AG09319 (cell line): ENCODE measurements at places on chromosomes 6 and 20.

GRCh38 chr20:59001068-59001448, 6.0 kb downstream of the CTSZ start:
- no peak for DNase-seq

DNA sequence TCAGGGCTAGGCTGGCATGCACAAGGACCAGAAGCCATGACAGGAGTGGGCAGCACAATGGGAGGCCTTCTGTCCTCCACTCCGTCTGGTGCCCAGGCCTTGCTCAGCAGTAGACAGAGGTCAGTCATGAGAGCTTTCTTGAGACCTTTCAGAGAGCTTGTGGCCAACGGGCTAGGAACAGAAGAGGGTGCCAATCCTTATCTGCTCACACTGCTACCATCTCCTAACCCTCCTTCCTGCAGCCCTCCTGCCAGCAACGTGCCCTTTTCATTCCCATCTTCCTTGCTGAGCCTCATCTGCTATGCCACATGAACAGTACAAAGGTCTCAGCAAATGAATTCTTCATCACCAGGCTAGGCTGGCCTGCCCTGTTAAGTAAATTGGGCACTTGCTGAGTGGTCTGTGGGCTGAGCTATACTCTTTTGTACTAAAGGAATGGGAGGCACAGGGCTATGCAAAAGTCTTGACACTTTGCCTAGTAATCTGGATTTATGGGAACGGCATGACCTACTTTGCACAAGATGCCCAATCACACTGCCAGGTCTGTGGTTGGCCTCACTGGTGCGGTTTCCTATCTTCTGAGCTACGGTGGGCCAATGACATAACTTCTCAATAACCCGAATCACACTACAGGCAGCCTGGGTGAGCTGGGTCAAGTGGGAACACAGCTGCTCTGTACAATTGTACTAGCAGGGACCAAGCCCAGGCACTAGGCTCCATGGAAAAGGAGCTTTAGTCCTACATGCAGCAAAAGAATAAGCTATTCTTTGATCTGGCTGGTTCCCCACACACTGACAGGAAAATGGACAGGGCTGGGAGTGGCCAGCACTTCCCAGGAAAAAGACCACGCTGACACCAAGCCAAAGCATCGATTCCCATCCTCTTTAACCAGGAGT, 47.8 kb downstream of the ELOVL5 start:
- no peak for DNase-seq

DNA sequence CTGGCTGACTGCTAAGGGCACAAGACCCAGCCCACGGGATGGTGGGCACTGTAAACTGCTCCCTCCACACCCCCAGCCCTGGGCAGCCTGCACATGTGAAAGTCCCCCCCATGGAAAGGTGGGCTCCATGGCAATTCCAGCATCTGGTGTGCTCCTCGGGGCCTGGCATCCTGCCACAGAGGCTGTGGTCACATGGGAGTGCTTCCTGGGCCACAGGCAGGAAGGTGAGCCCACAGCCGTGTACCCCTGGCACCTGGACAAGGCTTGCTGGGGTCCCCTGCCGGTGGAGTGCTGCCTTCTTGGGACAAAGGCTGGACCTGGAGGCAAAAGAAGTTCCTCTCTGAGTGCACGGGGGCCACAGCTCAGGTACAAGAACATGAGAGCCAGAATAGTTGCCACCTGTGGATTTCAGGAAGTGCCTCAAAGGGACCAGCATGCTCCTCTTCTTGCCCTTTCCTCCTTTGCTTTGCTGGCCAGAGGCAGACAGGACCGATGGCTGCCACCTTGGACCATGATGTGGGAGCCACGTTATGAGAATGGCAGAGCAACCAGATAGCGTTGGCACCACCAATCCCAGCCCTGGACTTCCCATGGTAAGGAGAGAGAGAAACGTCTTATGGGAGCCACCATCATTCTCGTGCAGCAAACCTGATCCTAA, 120.2 kb upstream of the MLN start:
- no peak for DNase-seq

DNA sequence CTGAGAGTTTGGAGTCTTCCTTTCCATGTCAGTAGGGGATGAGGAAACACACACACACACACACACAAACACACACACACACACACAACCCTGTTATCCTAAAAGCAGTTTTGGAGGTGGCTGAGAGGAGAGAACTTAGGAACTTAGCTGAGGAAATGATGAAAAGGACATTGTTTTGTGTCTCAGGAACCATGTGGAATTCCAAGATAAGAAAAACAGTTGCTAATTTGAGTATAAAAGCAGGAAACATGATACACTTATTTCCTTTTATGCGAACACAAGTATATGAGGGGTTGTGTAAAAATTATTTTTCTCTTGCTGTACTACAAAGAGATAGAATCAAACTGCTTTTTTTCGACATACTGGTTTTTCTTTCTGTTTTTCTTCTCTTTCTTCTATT, at the start of gene MYCT1:
MYCT1 (plus strand) TSS at position 264 of the 400 bp plus-strand sequence; CDS start at position 270, 6 bp downstream.
- no peak for DNase-seq

GRCh38 chr6:44036196-44036595, 91.1 kb downstream of the MRPL14 start:
- DNase-seq = no peak

- no peak for DNase-seq
Observed at GRCh38 chr20:2984028-2984501, 59.4 kb upstream of the GNRH2 start.

DNA sequence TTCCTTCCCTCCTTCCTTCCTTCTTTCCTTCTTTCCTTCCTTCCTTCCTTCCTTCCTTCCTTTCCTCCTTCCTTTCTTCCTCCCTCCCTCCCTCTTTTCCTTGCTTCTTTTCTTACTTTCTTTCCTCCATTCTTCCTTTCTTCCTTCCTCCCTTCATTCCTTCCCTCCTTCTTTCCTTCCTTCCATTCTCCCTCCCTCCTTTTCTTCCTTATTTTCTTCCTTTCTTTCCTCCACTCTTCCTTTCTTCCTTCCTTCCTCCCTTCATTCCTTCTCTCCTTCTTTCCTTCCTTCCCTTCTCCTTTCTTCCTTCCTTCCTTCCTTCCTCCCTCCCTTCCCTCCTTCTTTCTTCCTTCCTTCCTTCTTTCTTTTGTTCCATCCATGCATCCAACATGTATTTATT, 35.1 kb upstream of the EDN3 start:
- no peak for DNase-seq

DNA sequence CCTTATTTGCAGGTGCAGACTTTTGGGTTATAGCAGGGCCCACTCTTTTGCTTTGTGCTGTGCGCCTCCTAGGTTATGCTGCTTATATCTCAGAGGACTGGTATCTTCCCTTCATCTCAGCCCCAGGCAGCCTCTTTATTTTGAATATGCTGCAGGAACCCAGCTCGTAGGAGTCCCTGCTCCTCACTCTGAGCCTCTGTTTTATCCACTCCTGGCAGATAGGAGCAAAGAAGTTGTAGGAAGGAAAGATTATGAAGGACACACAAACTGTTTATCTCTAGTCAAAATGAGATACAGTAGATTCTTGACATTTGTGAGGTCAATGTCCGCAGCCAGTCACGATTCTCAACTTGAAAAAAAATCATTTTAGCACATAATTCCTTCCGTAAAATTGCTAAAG, 15.6 kb downstream of the L3MBTL3 start:
- DNase-seq = no peak

- no peak for DNase-seq
Observed at GRCh38 chr20:50416269-50417022, 93.7 kb upstream of the PTPN1 start.

GRCh38 chr6:137923866-137924653, 57.0 kb downstream of the TNFAIP3 start:
- DNase-seq = no peak

DNA sequence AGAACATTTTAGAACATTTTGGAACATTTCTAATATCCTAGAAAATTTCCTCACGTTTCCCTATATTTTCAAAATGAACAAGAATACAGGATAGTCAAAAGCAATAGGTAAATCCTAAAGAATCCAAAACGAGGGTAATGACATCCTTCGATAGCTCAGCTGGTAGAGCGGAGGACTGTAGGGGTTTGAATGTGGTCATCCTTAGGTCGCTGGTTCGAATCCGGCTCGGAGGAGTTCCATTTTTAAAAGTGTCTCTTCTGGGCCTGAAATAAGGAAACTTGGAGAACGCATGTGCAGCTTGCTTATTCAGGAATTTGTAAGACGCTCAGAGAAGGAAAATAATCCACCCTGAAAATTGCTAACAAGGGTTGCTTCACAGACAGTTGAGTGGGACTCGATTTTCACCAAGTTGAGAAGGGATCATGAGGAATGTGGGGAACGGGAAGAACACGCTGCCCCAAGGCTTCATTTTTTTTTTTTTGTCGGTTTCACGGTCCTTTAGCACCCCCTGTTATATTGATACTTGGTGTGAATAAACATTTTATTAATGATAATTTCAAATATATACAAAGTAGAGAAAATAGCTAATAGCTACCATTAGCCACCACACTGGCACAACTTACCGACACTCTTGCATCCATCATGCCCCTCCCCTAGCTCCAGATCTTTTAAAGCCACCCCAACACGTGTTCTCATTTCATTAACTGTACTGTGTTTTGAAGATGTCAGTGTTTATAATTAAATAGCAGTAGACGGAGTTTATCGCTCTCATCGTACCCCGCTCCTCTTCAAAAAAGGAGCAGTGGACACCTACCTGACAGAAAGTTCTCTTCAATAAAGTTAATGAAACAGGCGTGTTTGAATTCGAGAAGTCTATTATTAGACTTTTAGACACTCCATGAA, 1.8 kb upstream of the ABT1 start:
- DNase-seq = peak; percentile 45

DNA sequence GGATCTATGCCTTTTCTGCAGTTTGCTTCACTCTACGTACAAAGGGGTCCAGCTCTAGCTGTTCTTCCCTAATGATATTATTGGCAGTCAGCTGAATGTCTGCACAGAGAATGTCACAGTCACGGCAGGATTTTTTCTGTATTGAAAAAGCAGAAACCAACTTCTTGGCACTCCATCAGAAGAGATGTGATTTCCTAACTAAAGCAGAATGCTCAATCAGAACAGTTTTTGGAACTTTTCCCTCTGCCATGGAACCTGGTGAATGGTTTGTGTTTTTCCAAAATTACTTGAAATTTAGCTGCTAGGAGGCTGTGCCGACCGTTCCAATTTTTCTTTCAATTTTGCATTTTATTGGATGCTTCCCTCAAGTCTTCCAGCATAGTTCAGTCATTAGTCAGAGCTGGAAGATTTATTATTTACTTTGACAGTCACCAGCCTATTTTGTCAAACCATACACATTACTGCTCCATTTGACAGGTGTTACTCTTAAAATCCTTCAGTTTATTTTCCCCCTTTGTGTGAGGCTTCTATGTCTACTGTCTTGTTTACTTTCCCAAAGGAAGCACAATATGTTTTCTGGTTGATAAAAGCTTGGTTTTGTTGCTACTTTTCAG, 259.6 kb upstream of the EPHA7 start:
- no peak for DNase-seq

- DNase-seq = no peak
Observed at GRCh38 chr6:2385471-2385983, 140.1 kb upstream of the GMDS start.
